ENCODE measurements at places on chromosomes 3 and 15.

- no peak for DNase-seq
These were observed 58.9 kb downstream of the TMCC1 start for GRCh38 chr3:129834580-129834979.

- DNase-seq, result no peak
These were observed 851.7 kb downstream of the PDCD6IP start for GRCh38 chr3:34650131-34650530.

DNA sequence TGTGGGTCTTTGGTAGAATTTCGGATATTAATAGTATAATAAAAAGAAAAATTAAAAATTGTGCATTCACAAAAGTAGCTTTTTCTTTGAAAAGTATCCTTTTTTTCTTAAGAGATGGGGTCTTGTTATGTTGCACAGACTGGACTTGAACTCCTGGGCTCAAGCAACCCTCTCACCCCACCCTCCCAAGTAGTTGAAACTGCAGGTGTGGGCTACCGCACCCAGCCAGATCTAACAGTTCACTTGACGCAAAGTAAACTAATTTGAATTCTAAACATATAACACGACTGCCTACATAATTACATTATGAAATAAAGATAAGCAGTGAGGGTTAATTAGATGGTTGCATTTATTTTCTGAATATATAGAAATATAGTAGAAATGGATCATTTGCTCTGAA lies 10.7 kb downstream of the FAM98B start:
- DNase-seq, result no peak

DNA sequence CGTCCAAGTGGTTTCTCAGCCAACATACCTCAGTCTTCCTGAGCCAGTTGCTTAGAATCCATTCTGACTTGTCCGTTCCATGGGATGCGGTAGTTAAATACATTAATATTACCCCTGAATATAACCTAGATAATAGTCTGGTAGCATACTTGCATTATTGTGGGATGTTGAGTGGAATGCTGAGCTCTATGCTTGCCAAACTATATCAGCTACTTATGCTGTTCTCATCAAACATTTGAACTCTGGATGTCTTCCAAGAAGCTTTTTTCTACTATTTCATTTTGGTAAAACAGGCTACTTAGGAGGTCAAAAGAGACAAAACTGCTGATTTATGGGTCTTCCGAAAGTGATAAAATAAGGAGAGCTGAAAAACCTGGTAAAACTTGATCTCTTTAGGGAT lies 429.5 kb downstream of the NAALADL2 start:
- no peak for DNase-seq

DNA sequence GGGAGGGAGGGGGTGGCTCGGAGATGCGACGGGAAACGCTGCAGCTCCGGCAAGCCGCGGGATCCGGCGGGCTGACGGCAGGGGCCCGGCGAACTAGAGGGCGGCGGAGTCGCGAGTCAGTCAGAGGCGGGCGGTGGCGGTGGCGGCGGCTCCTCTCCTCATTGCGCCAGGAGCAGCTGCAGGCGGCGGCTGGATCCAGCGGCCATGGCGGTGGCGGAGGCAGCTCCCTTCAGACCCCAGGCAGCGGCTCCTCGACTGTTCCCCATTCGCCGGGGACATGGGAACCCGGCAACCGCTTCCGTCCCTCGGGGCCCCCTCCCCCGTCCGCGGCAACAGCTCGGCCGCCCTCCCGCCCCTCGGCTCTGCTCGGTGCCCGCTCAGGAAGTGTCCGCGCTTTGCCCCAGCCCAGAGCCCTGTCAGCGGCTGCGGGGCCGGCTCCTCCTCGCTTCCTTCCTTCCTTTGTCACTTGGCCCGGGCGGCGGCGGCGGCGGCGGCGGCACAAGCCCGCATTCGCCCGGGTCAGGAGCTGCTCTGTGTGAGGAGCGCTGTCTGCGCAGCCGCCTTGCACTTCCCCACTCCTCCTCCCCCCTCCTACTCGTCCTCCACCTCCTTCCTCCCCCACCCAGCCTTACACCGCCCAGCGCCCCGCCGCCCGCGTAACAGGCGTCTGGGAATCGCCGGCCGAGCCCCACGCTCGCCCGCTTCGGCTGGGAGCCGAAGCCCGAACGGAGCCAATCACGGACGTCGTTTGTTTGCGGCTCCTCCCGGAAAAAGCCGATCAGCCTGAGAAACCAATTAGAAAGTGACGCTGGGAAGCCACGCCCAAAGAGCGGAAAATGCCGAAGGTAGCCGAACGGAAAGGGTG lies at the start of gene GSK3B:
TSS of gene GSK3B (minus strand) at position 537 of the 865 bp plus-strand sequence. CDS start 1,013 bp downstream, outside the sequence.
- DNase-seq, result peak; percentile 65

GRCh38 chr3:161969867-161970266 lies 473.3 kb downstream of the OTOL1 start:
- no peak for DNase-seq

GRCh38 chr3:72031581-72031980 lies 246.6 kb upstream of the PROK2 start:
- peak; percentile 92 for DNase-seq

GRCh38 chr15:66595931-66596545 lies 30.2 kb upstream of the LCTL start:
- DNase-seq, result no peak

- DNase-seq, result no peak
These were observed 47.3 kb downstream of the TLE3 start for GRCh38 chr15:70050441-70050840.

GRCh38 chr3:5388091-5388490 lies 200.6 kb downstream of the EDEM1 start:
- no peak for DNase-seq

DNA sequence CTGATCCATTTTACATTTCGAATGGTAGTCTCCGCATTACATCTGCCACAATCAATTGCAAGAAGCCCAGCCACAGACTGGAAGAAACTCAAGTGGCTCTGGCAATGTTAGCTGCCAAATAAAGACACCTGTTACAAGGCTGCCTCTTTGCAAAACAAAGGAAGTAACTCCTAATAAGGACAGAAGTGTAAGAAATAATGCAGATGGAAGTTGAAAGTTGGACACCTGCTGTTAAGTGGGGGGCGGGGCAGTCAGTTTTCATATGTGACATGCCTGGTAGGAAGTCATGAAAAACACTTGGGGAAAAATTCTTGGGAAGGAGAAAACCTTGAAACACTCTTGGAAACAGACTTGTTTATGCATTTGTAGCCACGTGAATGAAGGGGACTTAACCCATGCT lies 54.1 kb upstream of the ATP2C1 start:
- no peak for DNase-seq

DNA sequence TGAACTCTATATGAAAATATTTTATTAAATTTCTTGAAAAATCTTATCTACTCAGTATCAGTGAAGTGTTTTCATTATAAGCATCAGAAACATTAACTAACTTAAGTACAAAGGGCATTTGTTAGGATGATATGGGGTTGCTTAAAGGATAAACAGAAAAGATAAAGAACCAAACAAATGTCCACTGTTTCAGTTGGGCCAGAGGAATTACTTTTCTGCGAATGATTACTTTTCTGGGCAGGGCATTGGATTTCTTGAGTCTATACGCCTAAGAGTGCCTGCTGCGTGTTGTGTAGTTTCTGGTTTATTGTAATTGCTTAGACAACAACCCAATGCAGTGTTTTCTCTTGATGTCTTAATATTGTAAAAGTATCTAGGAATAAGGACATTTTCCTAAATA lies 52.8 kb downstream of the NEO1 start:
- no peak for DNase-seq

GRCh38 chr15:90143166-90143655 lies 40.9 kb upstream of the IDH2 start:
- peak; percentile 35 for DNase-seq

DNA sequence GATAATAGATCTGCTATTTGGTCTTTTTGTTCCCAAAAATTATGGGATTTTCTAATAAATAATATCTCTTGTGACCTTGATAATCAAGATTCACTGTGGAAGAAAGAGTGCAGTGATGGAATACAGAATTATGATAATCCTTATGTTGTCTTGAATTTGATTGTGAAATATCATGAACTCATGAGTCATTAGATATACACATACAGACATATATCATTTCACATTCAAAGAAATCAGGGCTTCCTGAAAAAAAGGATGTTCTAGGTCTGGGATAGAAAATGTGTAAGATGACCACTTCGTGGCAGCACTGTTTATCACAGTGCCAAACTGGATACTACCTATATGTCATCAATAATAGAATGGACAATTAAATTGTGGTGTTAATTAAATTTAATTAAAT lies 97.7 kb downstream of the DPH6 start:
- no peak for DNase-seq

Measured in inflammatory macrophage (primary cell).